Right ventricle myocardium superior (tissue), 1 donor: ENCODE measurements at places on chromosomes 13 and 19. TPM values are rescaled to one million over a fixed set of nuclear protein-coding genes. Genes with fewer than 3 reads are reported as not detected.

DNA sequence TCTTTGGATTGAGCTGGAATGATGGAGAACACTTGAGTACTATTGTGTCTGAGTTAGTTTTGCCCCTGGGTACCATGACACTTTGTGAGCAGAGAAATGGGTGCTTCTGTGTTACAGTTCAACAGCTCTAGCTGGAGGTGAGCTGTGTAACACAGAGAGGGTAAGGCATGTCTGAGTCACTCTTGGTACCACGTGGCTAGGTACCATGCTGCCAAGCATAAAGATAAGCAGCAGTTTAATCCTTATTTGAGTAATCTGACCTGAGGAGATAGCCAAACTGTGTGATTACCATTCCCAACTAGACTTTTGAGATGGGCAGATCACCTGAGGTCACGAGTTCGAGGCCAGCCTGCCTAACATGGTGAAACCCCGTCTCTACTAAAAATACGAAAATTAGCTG, 122.0 kb downstream of the OLFM4 start:
- DNase-seq = no peak

GRCh38 chr19:29404951-29405727, 120.7 kb upstream of the VSTM2B start:
- DNase-seq = no peak

GRCh38 chr13:106110241-106110855, 425.1 kb downstream of the EFNB2 start:
- no peak for DNase-seq

PEX11G gene
- 0.97 TPM for total RNA-seq
